Stimulated activated CD4-positive, alpha-beta T cell treated with anti-CD3 and anti-CD28 coated beads, Interleukin-2, amount 100 ng/mL, for 48 hours (primary cell): ENCODE measurements at places on chromosomes 5 and 9.
A peak's percentile ranks its signal among the peaks of the same experiment; 100 is the strongest.

- peak; percentile 2 for DNase-seq
Measured at GRCh38 chr5:115069087-115069968, 100.4 kb downstream of the TRIM36 start.

DNA sequence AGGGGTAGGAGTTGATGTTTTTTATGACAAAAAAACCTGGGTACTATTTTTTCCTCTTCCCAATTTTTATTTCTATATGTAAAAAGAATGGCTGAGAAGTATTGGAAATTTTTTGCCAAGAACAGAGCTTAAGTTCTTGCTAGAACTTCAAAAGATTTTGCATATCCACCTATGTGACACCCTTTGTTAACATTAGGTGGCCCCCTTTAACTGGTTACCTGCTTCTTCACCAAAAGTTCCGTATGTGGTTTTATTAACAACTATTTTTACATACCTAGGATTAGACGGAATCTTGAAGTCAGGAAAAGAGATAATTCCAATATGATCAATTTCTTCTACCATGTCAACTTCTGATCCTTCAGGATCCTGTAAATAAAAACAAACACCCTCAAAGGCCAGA is 15.5 kb downstream of the C5 start:
- DNase-seq, result no peak

DNA sequence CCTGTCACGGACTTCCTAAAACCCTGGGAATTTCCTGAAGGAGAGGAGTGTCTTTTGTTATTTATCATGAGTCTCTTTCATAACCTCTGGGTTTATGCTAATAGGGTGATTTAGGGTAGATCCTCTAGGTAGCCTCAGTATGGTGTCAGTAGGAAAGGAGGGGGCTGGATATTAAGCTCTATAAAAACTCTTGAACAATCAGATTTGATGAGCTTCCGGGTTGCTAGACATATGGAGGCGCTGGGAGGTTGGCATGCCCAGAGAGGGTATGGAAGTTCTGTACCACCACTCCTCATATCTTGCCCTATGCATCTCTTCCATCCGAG is 15.6 kb upstream of the PTBP3 start:
- DNase-seq, result no peak

GRCh38 chr5:6875376-6875775 is 162.1 kb downstream of the TENT4A start:
- no peak for DNase-seq

- no peak for DNase-seq
Measured at GRCh38 chr5:124683917-124684555, 62.4 kb downstream of the ZNF608 start.

DNA sequence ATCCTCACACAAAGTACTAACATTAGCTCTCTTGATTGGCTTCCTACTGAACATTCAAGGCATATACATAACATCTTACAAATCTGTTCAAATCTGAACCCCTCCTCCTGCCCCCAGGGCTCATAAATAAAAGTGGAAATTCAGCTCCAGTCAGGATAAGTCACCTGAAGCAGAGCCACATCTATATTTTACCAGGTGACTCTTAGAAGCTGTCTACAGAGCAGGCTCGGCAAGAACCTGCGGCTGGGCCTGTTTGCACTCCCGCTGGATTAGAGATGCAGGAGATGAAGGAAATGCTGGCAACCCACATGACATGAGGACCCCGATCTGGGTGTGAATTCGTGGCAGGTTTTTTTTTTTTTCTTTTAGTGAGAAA is 3.0 kb upstream of the CPLX2 start:
- DNase-seq, result no peak
